Brain microvascular endothelial cell (primary cell): ENCODE measurements at places on chromosomes 7 and 10.

DNA sequence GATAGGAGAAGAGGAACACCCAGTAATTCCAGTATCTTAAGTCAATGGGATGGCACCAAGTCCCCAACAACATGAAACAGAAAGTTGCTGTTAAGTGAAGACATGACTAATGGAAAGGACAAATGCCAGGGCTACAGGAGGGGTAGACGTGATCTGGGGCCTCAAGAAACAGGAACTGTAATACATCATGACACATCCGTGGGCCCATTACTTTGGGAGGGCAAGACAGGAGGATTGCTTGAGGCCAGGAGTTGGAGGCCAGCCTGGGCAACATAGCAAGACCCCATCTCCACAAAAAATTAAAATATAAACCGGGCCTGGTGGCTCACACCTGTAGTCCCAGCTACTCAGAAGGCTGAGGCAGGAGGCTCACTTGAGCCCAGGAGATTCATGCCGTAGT is 408.6 kb upstream of the PRKCQ start:
- no peak for DNase-seq

DNA sequence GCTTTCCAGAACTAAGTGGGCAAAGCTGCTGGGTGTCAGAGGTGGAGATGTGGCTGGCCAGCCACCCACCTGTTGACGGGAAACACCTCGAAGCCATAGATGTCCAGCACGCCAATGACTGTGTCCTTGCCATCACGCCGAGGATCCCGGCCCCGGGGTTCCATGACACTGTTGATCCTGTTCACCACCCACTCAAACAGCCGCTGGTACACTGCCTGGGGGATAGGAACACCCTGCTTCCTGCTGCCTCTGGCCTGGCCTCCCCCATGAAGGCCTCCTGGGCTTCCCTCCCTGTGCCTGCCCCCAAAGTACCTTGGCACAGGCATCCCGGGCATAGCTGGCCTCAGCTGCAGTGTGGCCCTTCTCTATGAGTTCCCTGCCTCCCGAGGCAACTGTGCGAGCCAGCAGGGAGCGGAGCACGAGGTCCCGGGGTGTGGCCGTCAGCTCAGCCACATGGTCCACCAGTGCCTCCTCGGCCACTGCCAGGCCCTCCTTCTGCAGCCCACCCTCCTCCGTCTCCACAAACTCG is 8.2 kb downstream of the MYO1G start:
- no peak for DNase-seq

- no peak for DNase-seq
Measured at GRCh38 chr10:43201545-43202131, 63.4 kb downstream of the CSGALNACT2 start.

DNA sequence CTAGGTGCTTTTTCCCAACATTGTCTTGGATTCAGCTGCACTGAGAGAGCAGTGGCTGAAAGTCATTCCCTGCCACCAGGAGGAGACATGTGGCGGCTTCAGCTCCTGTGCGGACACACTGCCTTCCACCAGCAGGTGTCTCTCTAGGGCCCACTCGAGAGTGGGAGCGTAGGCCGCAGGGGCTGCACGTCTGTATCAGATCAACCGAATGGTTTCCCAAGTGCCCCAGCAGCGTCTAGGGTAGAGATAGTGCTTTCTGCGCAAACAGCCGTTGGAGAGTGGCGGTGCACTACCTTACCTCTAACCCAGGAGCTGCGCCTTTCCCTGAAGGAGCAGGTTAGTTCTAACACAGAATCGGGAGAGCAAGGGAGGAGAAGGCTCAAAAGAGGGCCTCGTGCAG is 31.7 kb downstream of the PAPOLB start:
- DNase-seq = peak; percentile 43

- no peak for DNase-seq
Measured at GRCh38 chr7:37357637-37357996, 91.0 kb downstream of the ELMO1 start.

GRCh38 chr7:151367284-151367683 is 25.7 kb downstream of the NUB1 start:
- DNase-seq = peak; percentile 16

DNA sequence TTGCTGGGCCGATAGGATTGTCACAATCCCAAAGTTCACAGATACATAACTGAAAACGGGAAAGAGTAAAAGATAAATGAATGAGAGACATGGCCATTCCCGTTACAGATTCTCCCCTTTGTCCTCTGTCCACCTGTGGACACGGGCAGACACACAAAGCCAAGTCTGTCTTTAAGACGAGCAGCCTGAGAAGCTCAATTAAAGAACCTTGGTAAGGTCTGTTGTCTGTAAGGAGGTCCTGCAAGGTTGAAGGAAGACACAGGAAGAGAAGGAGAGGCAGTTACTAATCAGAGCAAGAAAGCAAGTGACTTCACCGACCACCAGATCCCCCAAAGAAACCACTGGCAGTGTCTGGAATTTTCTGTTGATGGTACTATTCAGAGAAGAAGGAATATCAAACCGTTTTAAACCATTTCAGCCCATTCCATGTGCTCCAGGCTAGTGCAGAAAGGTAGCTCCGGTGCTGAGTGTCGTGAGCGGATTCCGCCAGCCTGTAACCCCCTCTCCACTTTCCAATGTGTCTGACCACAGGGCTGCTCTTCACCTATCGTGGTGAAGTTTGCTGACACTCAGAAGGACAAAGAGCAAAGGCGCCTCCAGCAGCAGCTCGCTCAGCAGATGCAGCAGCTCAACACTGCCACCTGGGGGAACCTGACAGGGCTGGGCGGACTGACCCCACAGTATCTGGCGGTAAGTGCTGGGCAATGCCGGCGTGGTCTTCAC is 252.6 kb downstream of the CELF2 start:
- peak; percentile 66 for DNase-seq

DNA sequence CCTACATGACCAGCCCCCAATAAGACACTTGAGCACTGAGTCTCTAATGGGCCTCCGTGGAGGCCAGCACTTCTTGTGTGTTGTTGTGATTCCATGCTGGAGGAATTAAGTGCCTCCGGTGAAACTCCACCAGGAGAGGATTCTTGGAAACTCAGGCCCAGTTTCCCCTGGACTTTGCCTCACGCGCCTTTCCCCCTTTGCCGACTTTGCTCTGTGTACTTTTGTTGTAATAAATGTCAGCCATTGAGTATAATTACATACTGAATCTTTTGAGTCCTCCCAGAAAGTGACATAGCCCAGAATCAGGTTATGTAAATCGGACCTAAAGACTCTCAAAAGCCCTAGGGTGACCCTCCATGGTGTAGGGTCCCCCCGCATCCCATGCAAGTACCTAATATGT is 82.4 kb downstream of the DLG5 start:
- DNase-seq = no peak

GRCh38 chr10:5252177-5253037 is 55.8 kb downstream of the AKR1C4 start:
- no peak for DNase-seq

DNA sequence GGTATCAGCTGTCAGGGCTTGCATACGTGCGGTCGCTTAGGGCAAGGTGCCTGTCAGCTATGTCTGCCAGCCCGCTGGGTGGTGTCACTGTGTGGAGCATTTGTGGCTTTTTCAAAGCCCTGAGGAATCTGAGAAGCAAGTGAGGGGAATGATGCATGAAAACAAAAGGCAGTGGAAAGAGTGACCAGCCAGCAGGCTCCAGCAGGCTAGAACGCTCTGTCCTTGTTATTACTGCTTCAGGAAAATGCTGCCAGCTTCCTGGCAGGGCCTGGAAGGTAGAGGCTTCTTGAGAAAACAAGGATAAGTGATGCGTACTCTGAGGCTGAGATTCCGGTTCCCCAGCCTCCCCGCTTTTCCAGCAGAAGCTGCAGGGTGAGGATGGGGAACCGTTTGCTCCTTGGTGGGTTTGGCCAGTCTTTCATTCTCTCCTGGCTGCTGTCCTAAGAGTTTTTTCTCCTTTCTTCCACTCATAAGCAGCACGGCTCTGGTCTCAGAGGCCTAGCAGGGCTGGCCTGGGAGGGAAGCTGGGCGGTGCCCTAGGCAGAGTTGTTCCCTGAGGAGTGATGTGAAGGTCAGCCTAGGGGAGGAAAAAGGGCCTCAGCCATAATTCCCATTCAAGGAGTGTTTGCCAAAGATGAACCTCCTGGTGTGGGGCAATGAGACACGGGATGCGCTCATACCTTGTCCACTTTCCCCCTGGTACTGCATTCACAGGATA is 42.8 kb upstream of the MKLN1 start:
- DNase-seq = no peak

DNA sequence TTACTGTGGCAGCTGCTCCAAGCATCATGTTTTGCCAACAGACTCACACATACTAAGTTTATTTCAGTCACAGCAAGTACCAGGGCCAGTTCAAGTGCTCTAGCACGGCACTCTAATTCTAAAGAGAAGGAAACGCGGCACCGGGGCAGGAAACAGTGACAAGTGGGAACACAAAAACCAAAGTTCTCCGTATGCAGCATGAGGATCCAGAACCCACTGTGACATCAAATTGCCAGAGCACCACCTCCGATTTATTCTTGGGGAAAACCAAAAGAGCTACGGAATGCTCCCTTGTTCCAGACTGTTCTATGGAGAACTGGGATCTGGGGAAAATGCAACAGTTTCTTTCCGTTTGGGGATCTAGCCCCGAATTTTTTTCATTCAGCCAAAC is 448 bp upstream of the PTER start:
- no peak for DNase-seq

- DNase-seq = no peak
Measured at GRCh38 chr7:110600956-110601355, 490.0 kb upstream of the LRRN3 start.

DNA sequence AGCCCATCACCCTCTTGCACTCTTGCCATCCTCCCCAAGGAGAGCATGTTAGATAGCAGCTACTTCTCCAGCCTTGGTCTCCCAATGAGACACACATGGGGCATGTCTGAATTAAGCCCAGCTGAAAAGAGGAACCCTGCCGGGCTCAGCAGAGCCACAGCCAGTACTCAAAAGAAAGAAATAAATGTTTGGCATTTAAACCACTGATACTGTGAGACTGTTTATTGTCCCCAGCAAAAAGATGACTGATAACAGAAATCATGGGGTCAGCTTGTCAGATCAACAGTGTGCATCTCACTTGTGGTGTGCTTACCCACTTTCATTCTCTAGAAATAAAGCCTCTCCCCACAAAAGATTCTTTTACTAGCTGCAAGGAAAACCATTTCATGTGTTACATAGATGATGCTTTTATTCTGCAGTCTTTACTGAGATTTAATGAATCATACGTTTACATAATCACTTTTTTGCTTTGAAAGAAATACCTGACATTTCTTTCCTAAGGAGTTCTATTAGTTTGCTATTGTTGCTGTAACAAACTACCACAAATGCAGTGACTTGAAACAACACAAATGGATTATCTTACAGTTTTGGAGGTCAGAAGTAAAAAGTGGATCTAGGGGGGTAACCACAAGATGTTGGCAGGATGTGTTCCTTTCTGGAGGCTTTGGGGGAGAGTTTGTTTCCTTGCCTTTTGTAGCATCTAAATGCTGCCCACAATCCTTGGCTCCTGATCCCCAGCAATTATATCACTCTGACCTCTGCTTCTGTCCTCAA is 20.9 kb downstream of the ANKRD7 start:
- no peak for DNase-seq

- no peak for DNase-seq
Measured at GRCh38 chr7:37320140-37320847, 128.4 kb downstream of the ELMO1 start.

DNA sequence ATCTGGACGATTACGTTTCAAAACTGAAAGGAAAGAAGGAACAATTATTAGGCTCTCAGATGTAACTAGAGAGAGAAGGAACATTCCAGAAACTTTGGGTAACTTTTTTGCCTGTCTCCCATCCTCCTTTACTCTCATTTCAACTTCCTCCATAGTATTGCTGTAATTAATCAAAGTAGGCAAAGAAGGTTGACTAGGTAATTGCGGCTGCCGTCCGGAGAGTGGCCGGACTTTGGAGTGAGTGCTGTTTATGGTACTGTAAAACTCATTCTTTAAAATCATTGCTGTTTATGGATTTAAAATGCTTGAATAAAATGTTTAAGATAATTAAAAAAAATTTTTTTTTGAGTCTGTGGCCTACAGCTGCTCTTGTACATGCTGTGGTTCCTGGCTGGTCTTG is 56.4 kb downstream of the RBM33 start:
- no peak for DNase-seq

DNA sequence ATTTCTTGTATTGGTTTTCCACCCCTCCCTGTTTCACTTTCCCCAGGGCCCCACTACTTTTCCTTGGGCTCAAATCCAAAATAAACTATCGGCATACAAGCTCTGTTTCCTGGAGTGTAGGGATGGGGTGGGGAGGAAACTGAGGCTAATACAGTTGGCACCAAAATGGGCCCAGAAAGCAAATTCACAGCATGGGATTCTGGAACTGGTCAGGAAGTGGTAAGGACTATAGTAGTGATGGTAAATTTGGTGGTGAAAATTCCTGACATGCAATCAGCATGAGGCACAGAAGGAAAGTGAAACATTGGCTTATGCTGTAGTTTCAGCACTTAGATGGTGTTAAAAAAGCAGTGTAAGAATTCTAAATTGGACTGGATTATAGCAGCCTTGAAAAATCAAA is 8.7 kb upstream of the SAMD9L start:
- peak; percentile 55 for DNase-seq

- no peak for DNase-seq
Measured at GRCh38 chr10:48656914-48657305, 27.8 kb upstream of the WDFY4 start.

DNA sequence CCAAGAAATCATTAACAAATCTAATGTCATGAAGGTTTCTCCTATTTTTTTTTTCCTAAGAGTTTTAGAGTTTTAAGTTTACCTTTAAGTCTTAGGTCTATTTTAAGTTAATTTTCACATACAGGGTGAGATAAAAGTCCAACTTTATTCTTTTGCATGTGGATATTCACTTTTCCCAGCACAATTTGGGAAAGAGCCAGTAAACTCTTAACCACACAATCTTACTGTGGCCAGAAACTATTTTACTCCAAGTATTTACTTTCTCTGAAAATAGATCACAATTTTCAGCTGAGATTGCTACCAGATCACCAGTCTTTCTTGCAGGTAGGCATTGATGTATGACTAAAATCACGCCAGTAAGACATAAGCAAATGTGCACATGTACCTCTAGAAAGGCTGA is 728.5 kb downstream of the TNS3 start:
- DNase-seq = no peak

DNA sequence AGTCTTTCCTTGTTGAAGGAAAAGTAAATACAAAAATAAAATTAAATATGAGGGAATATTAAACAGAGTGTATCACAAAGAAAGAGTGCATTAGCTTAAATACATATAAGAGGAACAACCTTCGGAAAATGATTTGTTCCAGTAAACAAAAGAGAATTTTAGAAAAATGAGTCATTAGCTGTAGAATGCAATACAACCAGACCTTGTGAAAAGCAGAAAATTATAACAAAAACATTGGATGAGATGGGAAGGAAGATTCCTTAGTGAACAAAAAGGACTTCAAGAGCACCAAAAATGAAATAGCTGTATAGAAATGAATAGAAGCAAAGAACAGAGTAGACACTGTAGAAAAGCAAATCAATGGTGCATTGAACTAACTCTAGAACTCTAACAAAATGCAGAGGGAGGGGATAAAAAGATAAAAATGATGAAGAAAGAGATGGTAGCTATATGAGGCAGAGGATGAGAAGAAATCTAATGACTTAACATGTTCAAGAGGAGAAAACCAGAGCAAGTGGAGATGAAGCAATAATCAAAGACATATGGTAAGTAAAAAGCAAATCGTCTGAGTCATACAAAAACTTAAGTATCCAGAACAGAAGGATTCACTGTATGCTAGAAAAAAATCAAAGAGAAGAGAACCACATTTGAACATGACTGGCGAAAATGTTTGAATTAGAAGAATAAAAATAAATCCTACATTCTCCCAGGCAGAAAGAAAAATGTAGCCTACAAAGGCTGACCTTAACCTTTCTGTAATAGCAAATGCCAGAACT is 190.5 kb downstream of the TMEM26 start:
- DNase-seq = no peak
